ENCODE measurements at places on chromosomes 13 and 19.

DNA sequence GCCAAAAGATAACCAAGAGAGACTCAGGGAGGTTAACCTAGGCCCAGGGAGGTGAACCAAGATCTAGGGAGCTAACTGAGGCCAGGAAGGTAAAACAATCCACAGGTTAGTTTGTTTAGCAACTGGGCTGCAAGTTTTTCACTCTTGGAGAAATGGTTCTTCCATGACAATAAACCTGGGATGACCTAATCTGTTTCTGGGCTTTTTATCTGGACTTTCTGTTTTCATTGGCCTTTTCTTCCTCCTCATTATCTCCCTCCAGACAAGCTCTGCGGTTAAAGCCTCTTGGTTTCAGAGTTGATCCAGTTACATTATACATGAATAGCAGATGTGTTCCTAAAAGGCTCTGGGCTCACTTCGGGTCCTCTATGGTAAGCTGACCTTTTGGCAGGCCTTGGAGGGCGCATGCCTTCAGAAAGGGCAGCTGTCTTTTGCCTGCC lies 44.2 kb downstream of the PCDH8 start:
- no peak for DNase-seq

DNA sequence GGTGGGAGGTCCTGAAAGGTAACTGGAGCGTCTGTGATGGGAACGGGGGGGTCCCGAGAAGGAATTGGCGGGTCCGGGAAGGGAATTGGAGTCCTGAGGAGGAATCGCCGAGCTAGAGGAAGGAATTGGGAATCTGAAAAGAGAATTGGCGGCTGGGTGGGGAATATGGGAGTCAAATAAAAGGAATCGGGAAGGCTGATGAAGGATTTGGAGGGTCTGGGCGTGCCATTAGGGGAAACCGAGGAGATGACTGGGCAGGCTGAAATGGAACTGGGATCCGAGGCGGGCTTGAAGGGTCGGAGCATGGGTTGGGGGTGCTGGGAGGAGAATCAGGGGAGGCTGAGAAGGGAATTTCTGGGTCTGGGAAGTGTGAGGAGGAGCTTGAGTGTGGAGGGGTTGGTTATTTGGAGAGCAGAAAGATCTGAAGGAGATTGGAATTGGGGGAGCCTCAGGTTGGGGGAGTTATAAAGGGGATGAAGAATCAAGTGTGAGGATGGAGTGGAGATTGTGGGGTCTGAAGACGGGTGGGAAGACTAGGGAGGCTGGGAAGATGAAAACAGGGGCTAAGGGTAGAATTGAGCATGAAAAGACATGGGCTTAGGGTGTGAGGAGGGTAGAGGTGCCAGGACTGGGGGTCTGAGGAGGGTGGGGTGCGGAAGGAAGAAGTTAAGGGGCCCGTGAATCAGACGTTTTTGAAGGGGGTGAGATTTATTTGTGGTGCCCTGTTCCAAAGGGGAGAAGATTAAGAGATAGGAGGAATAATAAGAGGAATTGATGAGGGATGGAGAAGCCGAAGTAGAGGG lies 718 bp downstream of the ACTN4 start:
- DNase-seq = peak; percentile 36

DNA sequence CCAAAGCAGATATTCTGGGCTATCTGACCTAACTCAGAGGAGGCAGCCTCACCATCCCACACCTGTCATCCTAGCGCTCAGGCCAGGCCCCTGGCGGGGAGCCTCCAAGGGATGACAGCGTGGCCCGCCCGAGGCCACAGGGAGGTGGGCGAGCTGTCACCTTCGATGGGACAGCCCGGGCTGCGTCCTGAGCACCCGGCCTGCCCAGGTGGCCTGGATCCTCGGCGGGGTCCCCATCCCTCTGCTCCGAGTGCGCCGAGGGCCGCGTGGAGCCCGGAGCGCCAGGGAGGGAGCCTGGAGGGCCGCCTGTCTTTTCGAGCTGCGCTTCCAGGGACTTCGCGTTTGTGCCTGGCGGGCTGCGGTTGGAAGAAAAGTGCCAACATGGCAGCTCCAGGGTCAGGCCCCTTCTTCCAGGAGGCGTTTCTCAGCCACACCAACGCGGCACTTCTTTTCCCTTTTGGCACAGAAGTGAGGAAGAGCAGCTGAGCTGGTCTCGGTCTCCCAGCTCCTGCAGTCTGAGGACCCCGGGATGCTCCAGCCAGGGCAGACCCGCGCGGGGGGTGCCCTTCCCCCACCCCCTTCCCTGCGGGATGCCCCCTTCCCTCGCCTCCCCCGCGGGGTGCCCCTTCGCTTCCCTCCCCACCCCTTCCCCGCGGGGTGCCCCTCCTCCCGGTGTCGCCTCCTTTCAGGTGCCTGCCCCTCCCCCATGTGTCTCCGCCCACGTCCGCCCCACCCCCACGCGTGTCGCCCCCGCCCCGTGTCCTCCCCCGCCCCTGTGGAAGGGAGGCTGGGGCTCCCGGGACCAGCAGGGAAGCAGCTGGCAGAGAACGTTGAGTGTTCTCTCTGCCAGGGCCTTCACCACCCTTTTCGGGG lies 42.3 kb downstream of the GJA3 start:
- DNase-seq = peak; percentile 42

- no peak for DNase-seq
These were observed 27.0 kb upstream of the UBAC2 start for GRCh38 chr13:99173606-99174005.
